Left forelimb (tissue), 1 donor: ENCODE measurements at places on chromosomes 3 and 15.

GRCh38 chr3:22960105-22960984, 242.8 kb upstream of the UBE2E2 start:
- no peak for DNase-seq

DNA sequence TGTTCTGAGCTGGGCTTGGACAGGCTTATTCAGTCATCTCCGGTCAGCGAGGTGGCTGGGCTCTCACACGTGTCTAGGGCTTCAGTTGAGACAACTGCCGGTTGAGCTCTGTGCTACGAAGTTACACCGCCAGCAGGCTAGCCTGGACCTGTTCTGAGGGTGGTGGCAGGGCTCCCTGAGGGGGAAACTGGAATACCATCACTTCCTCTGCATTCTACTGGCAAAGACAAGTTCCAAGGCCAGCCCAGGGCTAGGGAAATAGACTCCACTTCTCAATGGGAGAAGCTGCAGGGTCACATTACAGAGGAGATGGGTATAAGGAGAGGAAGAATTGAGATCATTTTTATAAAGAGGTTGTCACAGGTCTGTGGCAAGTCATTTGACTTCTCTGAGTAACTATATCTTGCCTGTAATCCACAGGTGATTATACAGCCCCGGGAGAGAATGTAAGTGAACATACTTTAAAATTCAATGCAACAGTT, 106.8 kb upstream of the IL12A start:
- DNase-seq = no peak

DNA sequence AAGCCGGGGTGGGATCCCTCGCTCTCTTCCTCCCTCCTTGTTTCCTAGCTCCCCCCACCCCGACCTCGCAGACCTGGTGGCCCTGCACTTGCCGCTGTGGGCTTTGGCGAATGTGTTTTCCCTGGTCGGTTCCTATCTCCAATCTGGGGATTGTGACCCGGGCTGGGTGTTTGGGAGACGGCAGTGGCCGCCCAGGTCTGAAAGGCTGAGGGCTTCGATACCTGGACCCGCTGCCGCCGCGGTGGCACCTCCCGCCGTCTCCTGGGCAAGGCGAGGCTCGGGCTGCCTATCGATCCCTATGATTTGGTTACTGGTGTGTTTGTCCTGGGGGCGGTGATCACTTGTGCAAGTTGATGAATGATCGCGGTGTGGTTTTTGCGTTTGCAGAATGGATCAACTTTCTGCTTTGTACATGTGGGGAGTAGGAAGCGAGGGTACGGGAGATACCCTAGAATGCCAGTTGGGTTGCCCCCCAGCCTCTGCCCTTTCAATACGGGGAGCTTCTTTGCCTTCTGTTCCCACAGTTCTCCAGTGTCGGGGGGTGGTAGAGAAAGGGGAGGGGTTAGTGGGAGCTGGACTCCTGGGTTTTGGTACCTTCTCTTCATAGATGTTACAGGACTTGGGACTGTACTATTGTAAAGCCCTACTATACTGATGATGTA, 3.0 kb downstream of the BBX start:
- DNase-seq = peak; percentile 70

DNA sequence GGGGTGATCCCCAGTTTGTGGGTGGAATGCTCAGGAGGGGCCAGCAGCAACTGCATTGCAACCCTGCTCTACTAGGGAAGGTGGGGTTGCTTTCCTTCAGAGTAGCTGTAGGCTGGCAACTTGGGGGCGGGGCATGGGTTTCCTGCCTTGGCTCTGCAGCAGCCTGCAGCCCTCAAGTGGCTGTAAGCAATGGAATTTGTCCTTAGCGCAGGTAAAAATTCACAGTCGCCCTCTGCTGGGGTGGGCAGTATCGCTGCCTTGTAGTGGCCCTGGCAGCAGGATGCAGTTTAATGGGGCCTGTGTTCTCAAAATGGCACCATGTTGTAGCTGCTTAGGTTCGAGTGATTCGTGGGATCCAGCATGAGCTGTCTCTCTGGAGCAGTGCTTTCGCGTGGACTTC, 29.8 kb downstream of the STT3B start:
- no peak for DNase-seq

DNA sequence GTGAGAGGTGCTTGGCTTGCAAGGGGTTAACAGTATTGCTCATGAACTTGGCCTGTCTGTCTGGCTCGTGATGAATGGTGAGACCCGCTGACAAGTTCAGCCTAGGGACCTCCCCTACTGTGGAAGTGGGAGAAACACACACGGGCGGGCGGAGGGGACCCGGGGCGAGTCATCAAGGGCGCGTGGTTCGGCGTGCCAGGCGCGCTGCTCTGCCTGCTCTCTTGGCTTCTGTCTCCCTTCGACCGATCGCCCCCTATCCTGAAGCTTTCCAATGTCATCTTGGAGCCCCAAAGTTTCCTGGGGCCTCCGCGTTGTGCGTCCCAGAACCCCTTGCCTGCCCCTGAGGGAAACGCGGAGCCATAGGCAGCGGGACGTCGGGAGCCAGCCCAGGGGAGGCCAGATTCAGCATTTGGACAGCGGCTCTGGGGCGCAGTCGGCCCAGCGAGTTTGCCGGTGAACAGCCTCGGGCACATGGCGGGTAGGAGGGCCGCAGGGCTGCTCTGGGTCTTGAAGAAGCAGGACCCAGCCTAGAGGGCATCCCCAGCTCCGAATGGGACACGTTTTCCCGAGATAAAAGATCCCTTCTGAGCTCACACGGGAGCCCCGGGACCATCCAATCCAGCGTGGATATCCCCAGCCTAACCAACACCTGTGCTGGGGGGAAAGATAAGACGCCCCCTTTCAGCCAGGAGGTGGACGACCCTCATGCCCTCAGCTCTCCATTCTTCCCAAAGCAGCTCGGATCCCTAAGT, 27.0 kb upstream of the POLG start:
- peak; percentile 85 for DNase-seq

GRCh38 chr3:153285194-153285641, 123.2 kb downstream of the RAP2B start:
- no peak for DNase-seq

- DNase-seq = no peak
Measured at GRCh38 chr3:128784232-128784631, 58.2 kb downstream of the RAB7A start.

- DNase-seq = no peak
Measured at GRCh38 chr3:79002465-79003372, 765.1 kb downstream of the ROBO1 start.

DNA sequence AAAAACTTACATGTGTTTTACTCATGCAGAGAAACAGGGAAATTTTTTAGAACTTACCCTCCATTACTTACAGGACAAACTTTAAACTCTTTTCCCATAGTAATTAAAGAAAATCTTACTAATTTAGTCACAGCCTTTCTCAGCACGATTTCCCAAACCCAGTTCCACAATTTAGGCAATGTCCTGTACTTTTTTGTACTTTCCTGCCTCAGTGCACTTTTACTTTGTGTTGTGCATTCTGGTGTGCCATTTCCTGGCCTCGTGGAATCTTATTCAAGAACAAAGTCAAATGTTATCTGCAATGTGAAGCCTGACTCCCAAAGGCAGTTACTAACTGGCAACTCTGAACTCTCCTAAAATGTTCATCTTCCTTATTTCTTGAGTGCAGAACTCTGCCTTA, 1.9 kb downstream of the SLC33A1 start:
- DNase-seq = no peak

GRCh38 chr15:71707230-71708050, 102.9 kb upstream of the NR2E3 start:
- no peak for DNase-seq

GRCh38 chr15:101386967-101387366, 91.9 kb upstream of the SNRPA1 start:
- no peak for DNase-seq

DNA sequence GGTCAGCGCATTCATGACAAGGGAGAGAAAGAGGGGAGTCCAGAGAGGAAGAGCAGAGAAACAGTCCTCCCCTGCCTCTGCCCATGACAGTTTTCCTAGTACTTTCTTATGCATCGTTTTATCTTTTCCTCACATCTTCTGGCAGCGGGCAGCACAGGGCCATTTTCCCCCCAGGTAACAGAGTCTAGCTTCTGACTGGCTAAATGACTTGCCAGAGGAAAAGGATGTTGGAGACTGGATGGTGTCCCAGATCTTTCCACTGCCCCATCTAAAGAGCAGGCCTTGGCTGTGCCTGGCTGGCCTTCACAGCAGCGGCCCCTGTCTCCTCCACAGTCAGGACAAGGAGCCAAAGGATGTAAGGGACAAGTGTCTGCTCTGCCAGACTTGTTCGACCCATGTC, 59.3 kb downstream of the CTDSPL start:
- DNase-seq = no peak

- DNase-seq = no peak
Measured at GRCh38 chr3:30615615-30616346, 9.4 kb downstream of the TGFBR2 start.

DNA sequence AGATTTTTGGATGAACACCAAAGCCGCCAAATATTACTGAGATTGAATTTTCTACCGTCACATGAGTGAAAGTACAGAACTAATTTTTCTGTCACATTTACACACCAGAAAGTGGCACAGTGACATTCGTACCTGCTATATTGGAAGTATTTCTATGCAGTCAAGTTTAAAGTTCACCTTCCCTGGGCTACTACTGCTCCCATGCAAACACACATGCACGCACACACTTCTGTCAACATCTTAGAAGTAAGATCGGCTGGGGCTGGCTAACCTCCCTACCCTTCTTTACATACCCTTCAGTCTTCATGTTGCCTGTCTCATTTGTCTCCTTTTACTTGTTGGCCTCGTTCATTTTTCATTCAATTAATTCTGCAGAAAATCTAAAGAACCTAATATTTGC, 19.0 kb upstream of the TM4SF1 start:
- no peak for DNase-seq

DNA sequence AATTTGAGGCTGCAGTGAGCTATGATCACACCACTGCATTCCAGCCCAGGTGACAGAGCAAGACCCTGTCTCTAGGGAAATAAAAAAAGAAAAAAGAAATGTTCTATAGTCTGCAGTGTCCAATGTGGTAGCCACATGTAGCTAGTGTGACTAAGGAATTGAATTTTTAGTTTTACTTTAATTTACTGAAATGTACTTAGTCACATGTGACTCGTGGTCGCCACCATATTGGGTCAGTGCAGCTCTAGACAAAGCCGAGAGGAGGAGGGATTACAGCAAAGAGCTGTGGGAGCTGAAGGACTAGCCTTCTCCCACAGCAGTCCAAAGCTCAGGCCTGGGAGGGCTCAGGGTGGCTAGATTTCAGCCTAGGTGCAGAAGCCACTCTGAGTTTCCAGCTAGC, 65.9 kb upstream of the NTRK3 start:
- DNase-seq = no peak

DNA sequence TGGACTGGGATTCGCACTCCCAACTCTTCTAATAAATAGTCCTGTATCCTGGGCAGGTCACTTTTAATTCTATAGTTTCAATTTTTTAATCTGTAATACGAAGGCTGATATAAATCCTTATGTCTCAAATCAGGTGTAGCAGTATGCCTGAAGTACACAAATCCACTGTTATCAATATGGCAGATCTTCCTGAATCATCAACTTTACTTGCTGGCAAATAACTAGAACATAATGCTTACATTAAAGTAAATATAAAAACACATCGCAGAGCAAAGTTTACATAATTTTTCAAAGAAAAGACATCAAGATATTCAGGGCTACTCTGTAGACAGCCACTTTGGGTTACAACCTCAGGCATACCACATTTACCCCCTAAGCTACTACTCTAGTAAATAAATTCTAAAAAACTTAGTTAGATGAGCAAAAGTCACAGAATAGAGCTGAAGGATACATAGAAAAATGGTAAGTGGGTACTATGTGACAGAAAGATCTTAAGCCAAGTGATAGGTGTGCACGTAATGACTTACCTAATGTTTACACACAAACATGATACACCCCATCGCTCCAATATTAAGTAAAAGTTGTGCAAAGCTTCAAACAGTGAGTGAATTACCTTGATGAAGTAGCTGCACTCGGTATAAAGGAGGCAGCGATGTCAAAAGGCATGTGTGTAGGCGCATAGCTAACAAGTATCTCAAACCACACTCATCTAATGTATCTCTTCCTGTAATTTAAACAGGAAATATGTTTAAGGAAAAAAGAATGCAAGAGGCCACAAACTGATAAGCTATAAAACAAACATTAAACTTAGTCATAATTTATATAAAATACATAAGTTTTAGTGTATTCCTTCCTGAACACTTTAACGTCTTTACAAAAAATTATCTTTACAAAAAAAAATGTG, 127.9 kb downstream of the DMXL2 start:
- DNase-seq = no peak

- DNase-seq = no peak
Measured at GRCh38 chr3:9692416-9692815, 11.2 kb upstream of the CPNE9 start.
